ENCODE measurements at places on chromosomes 6 and 20. TPM values are rescaled to one million over a fixed set of nuclear protein-coding genes. Genes with fewer than 3 reads are reported as not detected.
A peak's percentile ranks its signal among the peaks of the same experiment; 100 is the strongest.

MICB gene
- total RNA-seq = 0.92 TPM

TLDC2 gene
- total RNA-seq = 0.20 TPM

HSP90AB1 gene
- total RNA-seq = 412 TPM

PACRG gene
- 0.76 TPM for total RNA-seq

PCED1A gene
- 16.5 TPM for total RNA-seq

NKAIN2 gene
- total RNA-seq = not detected

PCK1 gene
- total RNA-seq = 0.64 TPM

PRDM1 gene
- 94.1 TPM for total RNA-seq

PGBD1 gene
- total RNA-seq = 0.76 TPM

GRCh38 chr6:135527116-135527959, 29.8 kb upstream of the AHI1 start:
- ATAC-seq = no peak

GRCh38 chr6:53520320-53520928, 24.5 kb downstream of the GCLC start:
- peak; percentile 31 for ATAC-seq

- peak; percentile 17 for ATAC-seq
These were observed 8.5 kb downstream of the CD164 start for GRCh38 chr6:109373762-109374161.

DNA sequence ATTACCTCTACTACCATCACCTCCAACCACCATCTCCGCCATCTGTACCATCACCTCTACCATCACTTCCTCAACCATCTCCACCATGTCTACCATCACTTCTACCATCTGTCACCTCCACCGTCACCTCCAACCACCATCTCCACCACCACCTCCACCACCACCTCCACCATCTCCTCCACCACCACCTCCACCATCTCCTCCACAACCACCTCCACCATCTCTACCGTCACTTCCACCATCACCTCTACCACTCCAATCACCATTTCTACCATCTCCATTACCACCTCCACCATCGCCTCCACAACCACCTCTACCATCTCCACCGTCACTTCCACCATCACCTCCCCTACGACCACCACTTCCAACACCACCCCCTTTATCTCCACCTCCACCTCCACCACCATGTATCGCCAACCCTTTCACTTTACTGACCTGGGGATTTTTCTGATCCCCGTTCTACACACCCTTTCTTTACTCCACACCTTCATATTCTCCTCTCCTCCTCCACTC, 2.3 kb downstream of the IPCEF1 start:
- no peak for ATAC-seq

DNA sequence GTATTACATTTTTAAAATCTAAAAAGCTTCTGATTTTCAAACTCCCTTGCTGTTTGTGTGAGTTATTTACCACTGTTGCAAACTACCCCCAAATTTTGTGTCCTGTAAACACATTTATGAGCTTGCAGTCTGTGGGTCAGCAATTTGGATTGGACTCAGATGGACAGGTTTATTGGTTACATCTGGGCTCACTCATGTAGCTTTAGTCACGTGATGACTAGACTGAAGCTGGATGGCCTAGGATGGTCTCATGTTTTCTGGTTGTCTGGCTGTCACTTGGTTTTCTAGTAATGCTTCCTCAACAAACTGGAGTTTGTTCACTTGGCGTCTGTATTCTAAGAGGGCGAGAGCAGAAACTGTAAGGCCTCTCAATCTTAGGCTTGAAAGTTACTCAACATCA, 12.2 kb upstream of the C6orf58 start:
- ATAC-seq = no peak

- no peak for ATAC-seq
These were observed 55.8 kb downstream of the CDH4 start for GRCh38 chr20:61307686-61308476.

DNA sequence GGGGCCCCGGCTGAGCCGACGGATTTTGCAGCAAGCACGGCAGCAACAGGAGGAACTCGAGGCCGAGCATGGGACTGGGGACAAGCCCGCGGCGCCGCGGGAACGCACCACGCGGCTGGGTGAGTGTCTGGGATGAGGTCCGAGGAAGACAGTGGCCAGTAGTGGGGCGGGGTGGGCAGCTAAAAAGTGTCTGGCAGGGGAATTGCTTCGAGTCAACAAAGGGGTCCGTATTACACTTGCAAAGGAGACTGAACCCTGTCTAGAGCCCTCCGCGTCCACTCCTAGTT, 356 bp downstream of the BYSL start:
- peak; percentile 28 for ATAC-seq

GRCh38 chr6:124949706-124950105, 12.5 kb upstream of the RNF217 start:
- no peak for ATAC-seq

GRCh38 chr6:66838764-66839163, 1131.7 kb upstream of the EYS start:
- ATAC-seq = no peak

All from esophagus mucosa (tissue), 1 donor.